ENCODE measurements at places on chromosomes 7 and 10.

GRCh38 chr7:138063400-138063799 lies 12.9 kb upstream of the AKR1D1 start:
- H3K27ac ChIP-seq: no peak overlapping the region
- no peaks in the 10 kb centered on the region for H3K36me3 ChIP-seq
- DNase-seq: no peak
- H3K4me3 ChIP-seq: no peak overlapping the region
- no peaks in the 10 kb centered on the region for H3K27me3 ChIP-seq

- DNase-seq: peak; percentile 75
- H3K27ac ChIP-seq: no peak overlapping the region
- no peaks in the 10 kb centered on the region for H3K27me3 ChIP-seq
- H3K4me3 ChIP-seq: no peak overlapping the region
- H3K4me1 ChIP-seq: no peaks in the 10 kb centered on the region
Measured at GRCh38 chr10:83871187-83872081, 267.9 kb upstream of the GHITM start.

DNA sequence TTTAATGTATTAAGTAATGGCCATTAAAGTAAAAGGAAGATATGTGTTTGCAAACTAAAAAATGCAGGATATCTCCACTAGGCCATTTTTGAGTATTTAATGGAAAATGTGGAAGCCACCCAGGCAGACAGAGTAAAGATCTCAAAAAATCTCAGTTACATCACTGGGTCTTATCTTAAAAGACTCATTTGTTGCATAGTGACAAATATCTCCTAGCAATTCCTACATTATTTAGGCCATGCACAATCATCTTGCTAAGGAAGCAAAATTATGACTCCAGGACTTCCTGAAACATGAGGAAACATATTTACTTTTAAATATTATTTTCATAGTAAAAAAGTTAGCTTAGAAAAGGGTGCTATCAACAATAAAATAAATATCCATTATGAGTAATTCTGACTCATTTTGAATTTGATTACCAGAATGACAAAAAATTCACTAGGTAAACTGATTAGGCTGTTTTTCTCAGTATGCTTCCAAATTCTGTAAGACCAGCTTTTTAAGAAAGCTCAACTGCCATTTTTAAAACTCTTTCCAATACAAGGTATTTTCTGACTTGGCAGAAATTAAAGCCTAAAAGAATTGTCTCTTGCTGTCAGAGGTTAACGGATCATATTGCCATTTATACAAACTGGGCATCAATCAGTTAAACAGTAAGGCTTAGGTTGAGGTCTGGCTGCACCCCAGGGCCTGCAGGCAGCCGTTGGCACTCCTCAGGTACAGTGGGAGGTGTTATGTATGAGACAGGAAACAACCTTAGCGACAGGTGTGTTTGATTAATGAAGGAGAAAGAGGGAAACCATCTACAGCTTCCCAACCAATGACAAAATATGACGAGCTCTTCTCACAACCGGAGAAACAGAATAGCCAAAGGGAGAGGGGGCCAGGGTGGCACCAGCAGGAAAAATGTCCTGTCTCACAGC lies 31.8 kb downstream of the PCLO start:
- H3K36me3 ChIP-seq: no peaks in the 10 kb centered on the region
- H3K4me1 ChIP-seq: no peaks in the 10 kb centered on the region
- H3K27ac ChIP-seq: no peak overlapping the region
- DNase-seq: no peak

GRCh38 chr7:134920026-134920753 lies 66.1 kb upstream of the AGBL3 start:
- DNase-seq: no peak
- peaks cover 6% of the 10 kb centered on the region for H3K36me3 ChIP-seq
- H3K27me3 ChIP-seq: no peaks in the 10 kb centered on the region

DNA sequence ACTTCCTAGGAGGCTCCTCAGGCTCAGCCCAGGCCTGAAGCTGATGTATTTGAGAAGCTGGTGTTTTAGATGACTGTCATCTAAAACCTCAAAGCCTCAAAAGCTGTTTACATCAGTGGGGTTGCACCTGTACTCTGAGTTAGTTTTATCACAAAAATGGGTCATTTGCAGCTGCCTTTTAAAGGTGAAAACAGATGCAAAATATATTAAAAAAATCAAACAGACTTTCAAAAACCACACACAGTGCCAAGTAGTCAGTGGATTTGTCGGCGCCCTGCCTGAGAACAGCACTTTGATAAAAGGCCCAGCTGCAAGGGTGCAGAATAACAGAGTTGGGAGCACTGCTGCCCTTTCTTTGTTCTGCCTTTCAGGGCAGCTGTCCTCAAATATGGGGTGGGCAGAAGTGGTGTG lies 103.0 kb downstream of the VOPP1 start:
- H3K4me1 ChIP-seq: no peaks in the 10 kb centered on the region
- no peaks in the 10 kb centered on the region for H3K27me3 ChIP-seq
- no peak overlapping the region for H3K4me3 ChIP-seq
- H3K36me3 ChIP-seq: peaks cover 10% of the 10 kb centered on the region
- H3K27ac ChIP-seq: no peak overlapping the region
- DNase-seq: no peak

GRCh38 chr10:49083261-49083660 lies 32.1 kb downstream of the VSTM4 start:
- peak overlapping the region; percentile 66 for H3K27ac ChIP-seq
- peaks cover 10% of the 10 kb centered on the region for H3K4me1 ChIP-seq
- H3K36me3 ChIP-seq: no peaks in the 10 kb centered on the region
- no peak for DNase-seq
- no peaks in the 10 kb centered on the region for H3K27me3 ChIP-seq
